ENCODE measurements at places on chromosomes 7 and 10.
A peak's percentile ranks its signal among the peaks of the same experiment; 100 is the strongest.

DNA sequence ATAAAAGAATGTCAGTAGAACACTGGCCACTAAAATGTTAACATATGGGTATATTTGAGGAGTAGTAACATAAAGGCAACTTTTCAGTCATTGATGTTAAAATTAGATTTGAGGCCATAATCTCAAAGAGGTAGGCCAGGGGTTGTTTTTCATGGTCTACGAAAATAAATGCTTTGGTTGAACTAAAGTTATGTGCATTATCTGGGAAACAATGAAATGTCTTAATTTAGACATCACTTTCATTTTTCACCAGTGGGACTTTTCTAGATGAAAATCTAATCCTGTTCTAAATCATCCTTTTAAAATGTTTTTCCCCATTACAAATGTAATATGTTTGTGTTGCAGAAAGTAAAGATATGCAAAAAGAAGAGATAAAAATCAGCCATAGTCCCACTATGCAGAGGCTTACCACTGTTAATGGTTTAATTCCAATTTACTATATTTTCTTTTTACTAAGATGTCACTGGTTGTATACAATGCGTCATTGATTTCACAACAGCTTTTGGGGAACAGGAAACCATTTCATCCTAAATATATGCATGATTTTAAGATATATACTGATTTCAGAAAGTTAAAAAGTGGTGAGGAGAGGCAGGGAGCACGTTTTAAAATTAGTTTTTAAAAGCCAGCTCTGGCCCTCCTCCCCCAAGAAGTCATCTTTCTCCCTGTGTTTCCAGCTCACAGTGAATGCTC is 64.3 kb downstream of the ARID5B start:
- no peak for DNase-seq

DNA sequence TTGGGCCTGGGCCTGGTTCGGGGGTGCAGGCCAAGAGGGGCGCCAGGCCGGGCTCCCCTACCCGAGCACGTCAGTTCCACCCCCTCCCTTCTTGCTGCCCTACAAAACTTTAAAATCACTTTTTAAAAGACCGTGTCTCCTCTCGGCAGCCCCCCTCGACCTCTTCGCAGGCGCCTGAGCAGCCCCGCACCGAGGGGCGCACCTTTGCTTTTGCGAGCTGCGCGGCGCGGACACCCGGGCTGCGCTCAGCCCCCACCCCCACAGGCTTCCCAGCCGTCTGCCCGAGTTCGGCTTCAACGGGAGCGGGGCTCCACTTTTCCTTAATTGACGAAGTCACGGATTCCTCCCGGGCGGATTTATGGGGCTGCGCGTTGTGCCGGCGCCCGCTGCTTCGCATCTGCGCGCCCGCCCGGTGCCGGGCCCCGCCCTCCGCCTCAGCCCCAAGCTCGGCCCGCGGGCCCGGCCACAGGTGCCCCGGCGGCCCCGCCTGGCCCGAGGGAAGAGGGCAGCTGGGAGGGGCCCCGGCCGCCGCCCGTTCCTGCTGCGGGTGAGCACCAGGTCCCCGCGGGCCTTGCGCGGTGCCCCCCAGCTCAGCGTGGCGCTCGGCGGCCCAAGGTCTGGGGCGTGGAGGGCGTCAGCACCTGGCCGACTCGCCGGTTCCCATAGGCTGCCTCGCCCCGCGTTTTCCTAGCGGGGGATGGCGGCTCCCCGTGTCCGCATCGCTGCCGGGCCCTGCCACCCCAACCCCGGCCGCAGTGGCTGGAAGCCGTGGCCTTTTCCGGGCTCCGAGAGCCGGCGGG is 10.8 kb upstream of the MNX1 start:
- no peak for DNase-seq

- DNase-seq, result no peak
Measured at GRCh38 chr10:22646388-22646853, 68.0 kb downstream of the PIP4K2A start.

DNA sequence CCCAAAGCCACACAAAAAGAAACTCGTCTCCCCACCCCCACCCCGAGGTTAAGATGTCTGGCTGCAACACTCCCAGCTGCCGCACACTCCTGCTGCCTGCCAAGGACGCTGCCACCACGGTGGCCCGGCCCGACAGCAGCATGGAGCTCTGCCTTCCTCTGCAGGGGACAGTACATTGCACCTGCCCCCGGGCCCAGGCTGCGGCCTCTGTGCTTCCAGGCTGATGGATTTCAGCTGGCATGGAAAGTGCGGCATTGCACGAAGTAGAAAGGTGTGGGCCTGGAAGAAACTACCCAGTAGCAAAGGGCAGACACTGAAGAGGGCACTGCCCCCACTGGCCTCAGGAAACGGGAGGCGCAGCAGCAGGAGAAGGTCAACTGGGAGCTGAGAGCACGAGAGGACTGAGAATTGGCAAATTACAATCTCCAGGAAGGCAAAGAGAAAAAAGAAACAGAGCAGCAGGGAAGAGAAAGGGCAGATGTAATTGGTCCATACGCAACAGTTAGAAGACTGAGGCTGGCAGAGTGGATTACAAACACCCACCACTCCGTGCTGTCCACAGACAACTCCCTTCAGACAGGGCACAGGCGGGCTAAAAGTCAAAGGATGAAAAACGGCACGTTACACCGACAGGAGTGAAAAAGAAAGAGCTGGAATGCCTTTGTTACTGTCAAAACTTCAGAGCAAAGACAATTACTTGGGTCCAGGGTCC is 117.1 kb upstream of the DIP2C start:
- DNase-seq, result no peak

GRCh38 chr10:21002091-21002878 is 105.2 kb upstream of the NEBL start:
- no peak for DNase-seq

DNA sequence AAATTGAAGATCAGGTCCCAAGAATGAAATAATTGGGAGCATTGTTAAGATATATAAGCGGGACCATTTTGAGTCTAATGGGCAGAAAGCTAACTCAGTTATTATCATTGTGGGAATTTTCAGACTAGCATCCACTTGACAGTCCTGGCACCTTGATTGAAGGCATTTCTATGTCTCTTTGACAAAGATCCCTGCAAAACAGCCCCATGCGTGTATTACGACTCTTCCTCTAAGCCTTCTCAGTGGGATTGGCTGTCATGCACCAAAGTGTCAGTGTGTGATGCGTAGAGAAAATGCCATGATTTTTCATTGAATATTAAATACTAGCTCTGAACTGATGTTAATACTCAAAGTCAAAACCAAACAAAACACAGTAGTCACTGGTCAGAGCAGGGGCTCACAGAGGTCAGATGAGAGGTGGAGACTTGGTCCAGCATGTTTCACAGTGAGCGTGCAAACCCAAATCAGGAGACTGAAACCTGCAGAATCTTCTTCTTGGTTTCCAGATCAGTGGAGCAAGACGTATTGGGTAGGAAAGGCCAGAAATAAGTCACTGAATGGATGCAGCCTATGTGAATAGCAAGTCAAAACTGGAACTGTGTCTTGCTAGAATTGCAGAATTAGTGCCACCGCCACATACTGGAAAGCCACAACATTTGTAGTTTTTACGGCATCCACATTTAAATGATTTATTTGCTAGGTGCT is 303.6 kb upstream of the AKR1E2 start:
- DNase-seq, result no peak

GRCh38 chr7:26667514-26668133 is 196.8 kb downstream of the SKAP2 start:
- peak; percentile 27 for DNase-seq

DNA sequence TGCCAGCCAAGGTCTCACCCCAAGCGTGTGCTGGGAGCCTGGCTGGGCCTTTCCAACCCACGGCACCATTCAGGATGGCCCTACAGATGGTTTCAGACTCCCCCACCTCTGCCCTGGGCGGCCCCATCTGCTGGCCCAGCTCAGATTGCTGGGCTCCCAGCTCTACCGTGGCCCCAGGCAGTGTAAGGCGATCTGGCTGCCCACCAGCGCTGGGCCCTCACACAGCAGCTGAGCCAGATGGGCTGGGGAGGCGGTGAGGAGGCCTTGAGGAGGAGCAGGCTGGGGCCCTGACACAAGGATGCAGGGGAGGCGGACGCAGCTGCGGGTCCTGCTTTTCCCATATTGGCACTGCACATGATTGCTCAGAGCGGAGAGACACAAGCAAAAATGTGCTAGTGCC is 162.8 kb downstream of the NRF1 start:
- no peak for DNase-seq

- no peak for DNase-seq
Measured at GRCh38 chr7:69708857-69709256, 110.6 kb downstream of the AUTS2 start.

GRCh38 chr7:74581916-74582440 is 75.5 kb upstream of the GTF2I start:
- DNase-seq, result no peak

DNA sequence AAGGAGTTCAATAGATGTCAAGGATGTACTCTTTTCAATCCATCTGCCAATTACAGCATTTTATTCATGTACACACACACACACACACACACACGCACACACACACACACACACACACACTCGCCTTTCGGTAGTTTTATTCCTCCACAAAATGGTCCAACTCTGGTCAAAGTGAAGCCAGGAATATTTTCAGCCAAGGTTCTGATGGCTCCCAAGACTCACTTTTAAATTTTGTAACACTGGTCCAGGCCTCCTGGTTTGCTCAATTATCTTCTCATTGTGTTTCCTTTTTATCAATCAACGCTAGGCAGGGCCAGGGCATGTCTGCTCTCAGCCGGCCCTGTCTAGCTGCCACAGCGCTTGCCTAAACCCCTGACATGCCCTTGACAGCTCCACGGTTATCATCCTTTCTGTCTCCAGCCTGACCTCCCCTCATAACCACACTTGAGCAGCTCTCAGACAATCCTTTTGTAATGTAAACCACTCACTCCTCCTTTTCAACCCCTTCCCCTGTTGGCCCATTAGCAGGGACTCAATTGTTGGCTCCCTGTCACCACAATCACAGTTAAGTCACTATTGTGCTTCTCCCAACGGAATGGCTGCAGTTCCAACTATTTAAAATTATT is 115.1 kb downstream of the ICA1 start:
- DNase-seq, result no peak

DNA sequence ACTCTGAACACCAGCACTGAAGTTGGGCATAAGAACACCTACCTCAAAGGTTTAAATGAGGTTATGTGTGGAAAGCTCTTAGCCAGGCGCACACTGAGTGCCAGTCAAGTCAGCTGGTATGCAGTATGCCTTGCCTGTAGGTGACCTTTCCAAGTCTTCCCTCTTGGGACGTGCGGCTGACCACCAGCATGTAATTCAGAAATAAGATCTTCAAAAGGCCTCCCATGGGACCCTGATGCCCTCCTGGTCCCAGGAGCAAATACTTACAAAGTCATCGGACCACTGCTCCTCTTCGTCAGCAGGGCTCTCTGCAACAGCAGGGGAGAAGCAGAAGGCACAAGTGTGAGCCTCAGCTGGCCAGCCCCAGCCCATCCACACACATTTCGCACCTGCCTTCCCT is 40.8 kb downstream of the BLNK start:
- DNase-seq, result no peak

GRCh38 chr10:60869652-60870415 is 74.2 kb downstream of the RHOBTB1 start:
- DNase-seq, result no peak

- DNase-seq, result no peak
Measured at GRCh38 chr10:110083884-110084283, 76.1 kb downstream of the ADD3 start.

Measured in activated T-cell treated with anti-CD3 and anti-CD28 coated beads, Interleukin-2, amount 50 U/mL, for 1 hour (primary cell).